Neural progenitor cell (in vitro differentiated cells): ENCODE measurements at places on chromosomes 4 and X.

DNA sequence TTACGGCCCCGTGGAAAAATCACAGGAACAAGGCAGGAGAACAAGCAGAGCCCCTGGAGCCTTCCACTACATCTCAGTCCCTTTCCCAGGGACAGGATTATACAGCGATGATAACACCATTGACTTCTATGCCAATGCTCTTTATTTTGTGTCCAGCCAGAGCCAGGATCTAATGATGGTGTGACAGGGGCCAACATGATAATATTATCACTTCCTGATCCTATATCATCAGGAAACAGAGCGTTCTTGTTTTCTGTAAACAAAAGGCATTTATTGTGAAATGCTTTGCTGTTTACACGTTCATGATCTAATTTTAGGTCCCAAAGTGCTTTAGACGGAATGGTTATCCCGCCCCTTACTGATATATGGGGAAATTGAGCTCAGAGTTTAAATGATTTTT is 12.8 kb downstream of the TMPRSS11E start:
- no peak for DNase-seq

DNA sequence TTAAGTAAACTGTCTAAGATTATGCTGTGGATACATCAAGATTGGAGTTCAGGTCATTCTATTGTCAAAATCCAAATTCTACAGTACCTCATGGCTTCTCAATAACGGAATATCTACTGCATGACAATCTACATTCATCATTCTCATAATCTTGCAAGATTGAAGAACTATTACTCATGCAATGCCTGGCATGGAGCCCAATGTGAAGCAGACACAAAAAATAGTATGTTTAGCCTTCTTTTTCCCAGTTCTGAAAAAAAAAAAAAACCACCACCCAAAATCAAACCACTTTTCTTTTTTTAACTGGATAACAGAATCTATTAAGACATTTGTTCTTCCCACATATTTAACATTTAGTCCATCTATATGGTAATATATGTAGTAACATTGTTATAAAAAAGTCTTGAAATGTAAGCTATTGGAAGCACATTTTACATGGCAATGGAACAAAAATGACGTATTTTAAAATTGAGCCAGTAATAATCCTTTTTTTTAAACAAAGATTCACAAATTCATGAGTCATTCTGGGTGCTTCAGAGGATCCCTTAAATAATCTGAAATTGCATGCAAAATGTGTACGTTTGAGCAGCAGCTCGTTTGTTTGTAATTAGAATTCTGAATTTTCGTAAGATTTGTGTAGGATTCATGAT is 232.2 kb upstream of the FMR1 start:
- no peak for DNase-seq

DNA sequence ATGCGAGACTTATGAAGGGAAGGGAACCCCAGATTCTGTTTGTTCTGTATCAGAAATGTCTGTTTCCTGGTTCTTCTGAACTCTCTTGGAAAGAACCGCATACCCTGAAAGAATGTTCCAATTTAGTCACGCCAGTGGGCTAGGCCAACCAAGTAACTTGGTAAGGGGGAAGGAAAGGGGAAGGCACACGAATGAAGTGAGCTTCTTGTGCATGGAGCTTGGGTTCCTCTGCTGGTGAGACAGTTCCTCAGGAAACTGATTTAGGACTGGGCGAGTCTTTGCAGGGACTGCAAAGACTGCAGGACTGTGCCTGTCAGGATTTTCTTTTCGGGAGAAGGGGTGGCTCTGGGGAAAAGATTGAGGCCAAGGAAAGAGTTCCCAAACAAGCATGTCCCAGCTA is 35.6 kb downstream of the FRMPD3 start:
- no peak for DNase-seq

GRCh38 chr4:147491086-147491485 is 10.2 kb downstream of the EDNRA start:
- DNase-seq: no peak
